ENCODE measurements at places on chromosomes 2 and 18.

- DNase-seq: peak; percentile 9
Observed at GRCh38 chr2:155846259-155846658, 486.3 kb downstream of the NR4A2 start.

- DNase-seq: no peak
Observed at GRCh38 chr2:153858250-153858649, 13.5 kb upstream of the GALNT13 start.

- DNase-seq: peak; percentile 56
Observed at GRCh38 chr18:48475635-48476549, 62.9 kb upstream of the CTIF start.

- no peak for DNase-seq
Observed at GRCh38 chr18:67633939-67634338, 117.4 kb upstream of the DSEL start.

DNA sequence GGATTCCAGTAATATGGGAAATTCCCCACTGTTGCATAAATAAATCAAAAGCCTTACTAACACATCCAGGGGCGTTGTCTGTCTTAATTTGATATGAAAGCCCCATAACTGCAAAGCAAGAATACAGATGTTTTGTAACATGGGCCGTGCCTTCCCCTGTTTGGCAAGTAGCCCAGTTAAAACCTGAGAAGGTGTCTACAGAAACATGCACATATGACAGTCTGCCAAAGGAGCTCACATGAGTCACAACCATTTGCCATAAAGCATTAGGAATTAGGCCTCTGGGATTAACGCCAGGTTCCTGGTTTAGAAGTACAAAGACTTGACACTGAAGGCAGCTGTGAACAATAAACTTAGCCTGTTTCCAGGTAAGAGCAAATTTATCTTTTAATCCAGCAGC lies 43.1 kb upstream of the LONRF2 start:
- DNase-seq: peak; percentile 42

DNA sequence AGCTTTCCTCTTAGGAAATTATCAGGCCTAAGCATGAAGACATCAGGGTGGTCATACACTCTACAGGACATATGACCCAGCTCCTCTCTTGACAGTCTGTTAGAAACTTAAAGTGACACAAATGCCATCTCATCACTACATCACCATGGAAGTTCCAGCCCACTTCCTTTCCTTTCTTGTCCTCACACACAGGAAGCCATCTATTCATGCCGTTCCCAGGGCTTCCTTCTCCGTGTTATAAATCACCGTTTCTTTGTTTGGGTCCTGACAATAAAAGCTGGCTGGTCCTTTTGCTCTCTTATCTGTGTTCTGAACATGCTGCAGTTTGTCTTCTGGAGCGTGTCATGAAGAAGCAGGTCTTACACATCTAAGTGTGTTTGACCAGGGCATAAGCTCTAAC lies 692.1 kb upstream of the CELF4 start:
- peak; percentile 46 for DNase-seq

GRCh38 chr2:205868053-205868452 lies 185.8 kb downstream of the NRP2 start:
- no peak for DNase-seq

DNA sequence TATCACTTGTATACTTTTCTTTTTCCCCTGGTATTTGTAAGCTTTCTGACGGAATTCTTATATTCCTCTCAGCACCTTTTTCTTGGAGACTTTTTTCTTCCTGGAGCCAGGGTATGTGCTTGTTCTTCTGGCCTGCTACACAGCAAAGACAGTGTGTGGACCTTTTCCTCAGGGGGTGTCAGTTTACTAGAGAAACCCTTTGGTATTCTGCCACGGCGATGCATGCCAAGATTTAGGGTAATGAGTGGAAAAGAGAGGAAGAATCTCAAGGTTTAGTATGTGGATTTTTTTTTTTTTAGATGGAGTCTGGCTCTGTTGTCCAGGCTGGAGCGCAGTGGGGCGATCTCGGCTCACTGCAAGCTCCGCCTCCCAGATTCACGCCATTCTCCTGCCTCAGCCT lies 152.2 kb downstream of the PHLPP1 start:
- DNase-seq: no peak

GRCh38 chr2:239881031-239881471 lies 144.1 kb downstream of the NDUFA10 start:
- DNase-seq: no peak

DNA sequence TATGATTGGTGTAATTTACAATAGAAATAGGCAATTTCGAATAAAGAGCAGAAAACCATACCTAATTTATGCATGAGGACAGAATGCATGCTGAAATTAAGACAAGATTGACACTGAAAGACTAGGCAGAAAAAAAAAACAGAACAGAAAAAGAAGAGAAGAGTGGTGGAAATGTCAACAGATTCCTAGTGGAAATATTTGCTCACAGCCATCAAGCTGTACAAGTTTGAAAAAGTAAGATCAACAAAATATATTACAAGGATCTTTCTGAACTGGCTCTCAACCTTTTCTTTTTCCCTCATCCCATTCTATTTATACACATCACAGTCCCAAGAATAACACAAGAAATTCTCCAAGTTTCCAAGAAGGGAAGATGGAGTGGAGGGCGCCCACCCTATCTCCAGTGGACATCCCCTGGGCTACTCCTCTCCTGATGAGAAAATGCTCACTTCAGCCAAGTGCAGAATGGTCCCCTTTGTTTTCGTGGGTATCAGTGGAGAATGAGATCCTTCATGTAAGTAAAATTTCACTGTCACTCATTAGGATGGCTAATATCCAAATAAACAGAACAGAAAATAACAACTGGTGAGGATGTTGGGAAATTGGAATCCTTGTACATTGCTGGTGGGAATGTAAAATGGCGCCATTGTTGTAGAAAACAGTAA lies 51.0 kb upstream of the ZNF532 start:
- DNase-seq: no peak

DNA sequence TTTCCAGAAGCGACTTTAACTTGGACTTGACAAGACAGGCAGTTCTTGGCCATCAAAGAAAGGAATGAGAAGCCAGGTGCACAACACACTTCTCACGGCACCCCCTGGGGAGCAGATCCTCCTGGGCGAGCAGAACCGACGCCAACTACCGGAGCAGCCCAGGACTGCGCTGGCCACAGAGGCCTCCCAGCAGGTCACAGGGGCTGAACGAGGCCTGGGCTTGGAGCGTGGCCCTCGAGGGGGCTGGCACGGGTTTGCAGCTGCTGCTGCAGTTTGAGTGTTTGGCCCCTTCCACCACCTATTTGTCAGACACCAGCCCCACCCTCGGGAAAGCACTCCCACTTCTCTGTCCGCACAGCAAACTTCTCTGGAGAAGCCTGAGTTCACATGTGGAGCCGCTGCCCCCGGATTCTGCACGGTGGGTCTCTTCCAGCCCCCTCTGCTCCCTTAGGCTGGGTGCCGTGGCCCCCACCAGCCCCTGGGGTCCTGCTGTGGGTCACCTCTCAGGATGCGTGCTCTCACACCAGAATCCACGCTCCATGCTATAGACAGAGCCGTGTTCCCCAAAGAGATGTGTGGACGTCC lies 306.7 kb upstream of the SALL3 start:
- DNase-seq: no peak

GRCh38 chr2:76008001-76008702 lies 297.4 kb upstream of the GCFC2 start:
- no peak for DNase-seq

- no peak for DNase-seq
Observed at GRCh38 chr2:177680866-177681712, 288.5 kb downstream of the AGPS start.

GRCh38 chr2:84817239-84817655 lies 63.6 kb downstream of the TRABD2A start:
- no peak for DNase-seq

- DNase-seq: no peak
Observed at GRCh38 chr2:62440281-62440946, 65.6 kb downstream of the TMEM17 start.

GRCh38 chr2:2152451-2152850 lies 178.6 kb downstream of the MYT1L start:
- DNase-seq: no peak

- no peak for DNase-seq
Observed at GRCh38 chr2:85179541-85179940, 46.3 kb downstream of the TCF7L1 start.

DNA sequence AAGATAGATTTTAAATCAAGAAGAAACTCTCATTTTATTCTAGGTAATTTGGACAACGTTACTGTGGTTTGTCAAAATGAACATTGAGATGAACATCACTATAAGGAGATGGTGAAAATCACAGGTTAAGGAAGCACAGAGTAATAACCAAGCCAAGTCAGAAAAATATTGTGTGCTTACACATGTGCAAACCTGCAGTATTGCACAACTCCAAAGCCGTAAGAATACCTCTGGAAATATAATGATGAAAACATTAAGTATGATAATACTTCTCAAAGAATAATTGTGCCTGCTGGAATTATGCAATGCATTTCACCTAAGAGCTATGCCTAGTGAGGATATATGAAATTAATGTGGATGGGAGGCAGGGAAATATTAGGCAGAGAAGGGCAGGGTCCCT lies 21.1 kb upstream of the GALNT5 start:
- DNase-seq: no peak

DNA sequence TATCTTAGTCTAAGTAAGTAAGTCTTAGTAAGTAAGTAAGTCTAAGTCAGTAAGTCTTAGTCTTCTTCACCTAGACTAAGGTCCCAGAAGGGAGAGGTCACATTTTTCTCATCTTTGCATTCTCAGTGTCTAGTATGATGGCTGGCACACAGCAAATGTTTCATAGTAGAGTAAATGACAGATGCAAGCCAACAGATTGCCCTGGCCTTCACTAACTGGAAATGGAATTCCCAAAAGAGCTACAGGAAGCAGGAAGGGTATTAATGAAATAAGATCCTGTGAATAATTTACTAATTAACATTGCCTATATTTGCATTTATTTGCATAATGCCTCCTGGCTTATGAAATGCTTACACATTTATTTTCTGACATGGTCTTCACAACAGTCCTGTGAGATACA lies 221.6 kb downstream of the RAD51AP2 start:
- DNase-seq: no peak

DNA sequence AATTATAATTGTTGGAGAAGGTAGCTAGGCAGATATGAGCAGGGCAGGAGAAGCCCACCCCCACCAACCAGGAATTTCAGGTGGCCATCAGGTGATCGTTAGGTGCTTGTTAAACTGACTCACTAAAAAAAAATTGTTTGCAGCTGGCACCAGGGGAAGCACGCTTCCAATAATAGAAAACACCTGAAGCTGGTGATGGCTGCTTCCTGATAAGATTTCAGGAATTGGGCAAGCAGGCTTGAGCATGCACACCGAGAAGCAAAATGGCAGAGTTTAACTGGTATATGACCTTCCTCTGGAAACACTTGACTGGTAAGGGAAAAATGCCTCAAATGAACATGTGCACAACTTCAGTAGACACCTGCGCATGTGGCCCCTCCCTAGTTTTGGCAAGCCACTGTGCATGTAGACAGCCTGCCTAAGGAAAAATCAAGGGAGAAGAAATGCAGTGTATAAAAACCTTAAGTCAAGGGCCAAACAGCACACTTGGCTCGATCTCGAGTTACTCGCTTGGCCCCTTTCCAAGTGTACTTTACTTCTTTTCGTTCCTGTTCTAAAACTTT lies 292.8 kb downstream of the CCDC85A start:
- peak; percentile 10 for DNase-seq

DNA sequence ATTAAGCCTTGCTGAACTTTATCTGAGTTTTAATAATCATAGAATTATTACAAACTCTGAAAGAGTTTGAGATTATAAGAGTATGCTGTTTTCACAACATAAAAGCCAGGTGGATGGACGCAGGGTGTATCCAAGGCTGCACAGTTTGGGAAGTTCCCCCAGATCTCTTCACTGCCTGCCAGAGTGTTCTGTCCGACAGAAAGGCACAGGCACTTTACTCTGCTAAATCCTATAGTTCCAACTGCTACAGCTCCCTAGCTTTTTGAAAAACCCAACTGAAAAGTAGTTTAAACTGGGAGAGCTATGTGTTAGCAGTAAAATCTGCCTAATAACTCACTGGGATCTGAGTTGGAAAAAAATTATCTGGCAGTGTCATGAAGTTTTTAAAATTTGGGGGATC lies 38.0 kb downstream of the MFSD6 start:
- no peak for DNase-seq

Data from DMS153 (cell line).